ENCODE measurements at places on chromosomes 7 and 10. TPM values are rescaled to one million over a fixed set of nuclear protein-coding genes. Genes with fewer than 3 reads are reported as not detected.

The ANXA7 gene
- total RNA-seq: 98.9 TPM

The CCDC172 gene
- 47.1 TPM for total RNA-seq

GRCh38 chr10:7409045-7409731 is 1.6 kb downstream of the SFMBT2 start:
- DNase-seq: peak; percentile 58

GRCh38 chr7:35802102-35802466 is 1.2 kb downstream of the SEPTIN7 start:
- DNase-seq: no peak

The CTTNBP2 gene
- 8.3 TPM for total RNA-seq

Measured in prostate gland (tissue), 2 donors.